ENCODE measurements at places on chromosomes 16 and 17. TPM values are rescaled to one million over a fixed set of nuclear protein-coding genes. Genes with fewer than 3 reads are reported as not detected.
A peak's percentile ranks its signal among the peaks of the same experiment; 100 is the strongest.

- H3K4me1 ChIP-seq, result no peaks in the 10 kb centered on the region
- no peaks in the 10 kb centered on the region for H3K27me3 ChIP-seq
- H3K27ac ChIP-seq, result no peak overlapping the region
- H3K4me3 ChIP-seq, result no peak overlapping the region
- peak; percentile 36 for DNase-seq
Observed at GRCh38 chr16:61858988-61859387, 177.2 kb downstream of the CDH8 start.

DNA sequence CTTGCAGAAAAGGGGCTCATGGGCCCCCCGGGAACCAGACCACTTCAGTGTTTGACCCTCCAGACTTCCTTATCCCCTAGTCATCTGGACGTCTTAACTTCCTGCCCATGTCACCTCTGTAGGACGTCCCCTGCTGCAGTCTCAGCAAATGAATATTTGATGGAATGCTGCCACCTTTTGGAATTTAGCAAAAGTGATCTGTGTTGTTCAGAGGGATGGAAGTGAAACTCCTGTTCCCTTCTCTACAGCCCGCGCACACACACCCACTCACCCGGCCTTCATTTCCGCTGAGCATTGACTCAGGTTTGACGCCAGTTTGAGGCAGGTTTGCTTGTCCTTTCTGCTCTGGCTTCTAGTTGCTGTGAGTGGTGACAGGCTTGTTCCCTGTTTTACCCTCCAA, 507.2 kb upstream of the EEF2KMT start:
- no peaks in the 10 kb centered on the region for H3K36me3 ChIP-seq
- no peaks in the 10 kb centered on the region for H3K4me1 ChIP-seq
- no peak overlapping the region for H3K27ac ChIP-seq
- H3K4me3 ChIP-seq, result no peak overlapping the region
- H3K27me3 ChIP-seq, result no peaks in the 10 kb centered on the region

DNA sequence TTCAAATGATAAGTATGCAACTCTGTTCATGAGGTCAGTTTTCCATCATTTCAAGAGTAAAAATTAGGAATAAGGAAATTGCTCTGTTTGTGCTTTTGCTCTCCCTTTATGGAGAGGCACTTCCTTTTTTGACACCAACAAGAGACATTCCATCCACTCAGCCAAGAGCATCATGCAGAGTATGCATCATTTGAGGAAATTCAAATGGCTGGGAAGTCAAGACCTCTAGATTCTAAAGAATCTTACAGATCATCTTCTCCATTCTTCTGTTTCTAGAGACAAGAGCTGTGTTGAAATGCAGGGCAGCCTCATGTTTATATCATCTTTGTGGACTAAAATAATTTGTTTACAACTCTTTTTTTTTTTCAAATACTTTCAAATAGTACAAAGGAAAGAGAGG, 669.4 kb downstream of the CDH11 start:
- H3K27me3 ChIP-seq, result no peaks in the 10 kb centered on the region
- no peak overlapping the region for H3K27ac ChIP-seq
- H3K4me1 ChIP-seq, result peaks cover 3% of the 10 kb centered on the region
- H3K4me3 ChIP-seq, result no peak overlapping the region

GRCh38 chr16:47523342-47524006, 62.3 kb downstream of the PHKB start:
- DNase-seq, result no peak
- no peaks in the 10 kb centered on the region for H3K36me3 ChIP-seq
- peaks cover 5% of the 10 kb centered on the region for H3K4me1 ChIP-seq

DNA sequence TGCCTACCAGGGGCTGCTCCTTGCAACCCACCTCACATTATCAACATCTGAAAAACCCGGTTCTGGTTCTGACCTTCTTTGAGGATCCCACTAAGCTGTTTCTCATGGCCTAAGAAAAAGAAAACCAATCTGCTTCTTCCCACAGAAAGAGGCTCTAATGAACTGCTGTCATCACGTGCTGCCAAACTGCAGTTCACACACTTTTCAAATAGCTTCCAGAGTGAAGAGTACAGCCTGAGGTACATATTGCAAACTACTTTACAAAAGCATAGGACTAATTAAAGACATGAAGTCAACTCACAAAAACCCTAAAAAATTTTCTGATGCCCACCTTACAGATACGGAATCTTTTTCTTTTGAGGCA, 36.7 kb downstream of the SMG6 start:
- H3K27ac ChIP-seq, result no peak overlapping the region
- H3K4me3 ChIP-seq, result no peak overlapping the region
- H3K27me3 ChIP-seq, result no peaks in the 10 kb centered on the region
- DNase-seq, result no peak
- peaks cover 12% of the 10 kb centered on the region for H3K36me3 ChIP-seq
- peaks cover 23% of the 10 kb centered on the region for H3K4me1 ChIP-seq

DNA sequence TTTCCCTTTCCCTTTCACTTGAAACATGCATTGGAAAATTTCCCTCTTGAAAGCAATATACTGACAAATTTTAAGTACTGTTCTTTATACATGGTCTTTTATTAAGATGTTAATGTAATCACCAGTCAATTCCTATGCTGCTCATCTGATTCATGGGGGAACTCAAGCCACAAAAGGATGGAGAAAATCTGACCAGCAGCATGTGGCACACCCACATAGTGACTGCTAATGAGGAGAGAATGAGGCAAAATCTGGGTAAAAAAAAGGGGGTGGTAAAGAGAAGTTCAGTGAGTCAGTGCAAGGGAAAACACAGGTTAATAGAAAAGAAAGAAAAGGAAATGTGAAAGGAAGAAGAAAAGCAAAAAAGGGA, 11.3 kb downstream of the RFFL start:
- no peaks in the 10 kb centered on the region for H3K36me3 ChIP-seq
- H3K4me1 ChIP-seq, result peaks cover 23% of the 10 kb centered on the region
- H3K27me3 ChIP-seq, result no peaks in the 10 kb centered on the region
- H3K27ac ChIP-seq, result peak overlapping the region; percentile 46

GRCh38 chr17:50114849-50115357, 15.1 kb downstream of the SAMD14 start:
- H3K27ac ChIP-seq, result no peak overlapping the region
- H3K27me3 ChIP-seq, result no peaks in the 10 kb centered on the region
- H3K4me1 ChIP-seq, result peaks cover 4% of the 10 kb centered on the region
- no peak overlapping the region for H3K4me3 ChIP-seq

DNA sequence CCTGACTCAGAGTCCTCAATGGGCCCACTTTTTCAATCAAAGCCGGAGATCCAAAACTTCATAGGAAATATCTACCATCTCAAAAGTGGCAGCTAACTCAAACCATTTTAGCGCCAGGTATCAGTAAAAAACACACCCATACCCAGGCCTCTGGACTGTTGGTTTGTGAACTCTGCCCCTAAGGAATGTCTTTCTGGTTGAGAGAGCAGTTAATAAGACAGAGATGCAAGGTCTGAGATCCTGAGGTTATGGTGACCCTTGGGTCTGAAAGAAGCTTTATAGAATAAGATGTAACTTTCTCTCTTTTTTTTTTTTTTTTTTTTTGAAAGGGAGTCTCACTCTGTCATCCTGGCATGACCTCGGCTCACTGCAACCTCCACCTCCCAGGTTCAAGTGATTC, 350.5 kb downstream of the SOX9 start:
- H3K27ac ChIP-seq, result no peak overlapping the region
- H3K27me3 ChIP-seq, result no peaks in the 10 kb centered on the region
- H3K4me1 ChIP-seq, result peaks cover 15% of the 10 kb centered on the region

DNA sequence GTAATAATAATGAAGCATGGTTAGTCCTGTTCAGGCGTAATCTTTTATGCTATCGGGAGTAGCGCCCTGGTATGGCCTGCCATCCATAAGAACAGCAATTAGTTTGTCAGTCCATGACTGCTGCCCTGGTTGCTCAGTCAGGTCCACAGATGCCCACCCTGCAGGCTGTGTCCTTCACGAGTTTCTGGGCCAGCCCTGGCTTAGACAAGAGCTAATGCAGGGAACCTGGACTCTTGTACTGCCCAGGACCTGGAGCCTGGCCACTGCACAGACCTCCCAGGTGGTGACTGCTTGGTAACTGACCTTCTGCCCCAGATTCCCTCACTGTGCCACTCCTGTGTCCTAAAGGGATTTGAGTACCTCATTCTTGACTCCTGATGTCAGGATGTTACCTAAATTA, 161.1 kb upstream of the NOG start:
- H3K4me3 ChIP-seq, result no peak overlapping the region
- no peaks in the 10 kb centered on the region for H3K27me3 ChIP-seq
- DNase-seq, result no peak
- no peaks in the 10 kb centered on the region for H3K4me1 ChIP-seq
- H3K27ac ChIP-seq, result no peak overlapping the region

MPP3 gene
- total RNA-seq, result 6.5 TPM

GCGR gene
- total RNA-seq, result not detected

TMEM107 gene
- total RNA-seq, result 10.1 TPM

APOH gene
- total RNA-seq, result not detected

CDRT15 gene
- not detected for total RNA-seq

PPP1R9B gene
- total RNA-seq, result 73.6 TPM

TMEM204 gene
- not detected for total RNA-seq

C17orf67 gene
- 2.2 TPM for total RNA-seq

TEKT3 gene
- total RNA-seq, result not detected

IRX5 gene
- 0.57 TPM for total RNA-seq
